Camera-type eye (tissue), 1 donor: ENCODE measurements at places on chromosomes 13 and 19. TPM values are rescaled to one million over a fixed set of nuclear protein-coding genes. Genes with fewer than 3 reads are reported as not detected.

ZNF440 gene
- total RNA-seq = 23.6 TPM

IZUMO4 gene
- 2.6 TPM for total RNA-seq

ZNF563 gene
- 10.9 TPM for total RNA-seq

VN1R4 gene
- not detected for total RNA-seq

KASH5 gene
- total RNA-seq = 0.27 TPM

OXGR1 gene
- 0.82 TPM for total RNA-seq

MTUS2 gene
- 18.5 TPM for total RNA-seq

MYO9B gene
- 75.4 TPM for total RNA-seq

CEACAM7 gene
- total RNA-seq = 3.4 TPM

FLT3LG gene
- total RNA-seq = 1.3 TPM

LEUTX gene
- total RNA-seq = not detected

MATK gene
- 27.5 TPM for total RNA-seq

THOP1 gene
- 93.8 TPM for total RNA-seq

CHERP gene
- 18.8 TPM for total RNA-seq

MISP gene
- total RNA-seq = 1.4 TPM

RNF113B gene
- total RNA-seq = not detected

CBLC gene
- total RNA-seq = 1.1 TPM

SYCN gene
- total RNA-seq = not detected

F10 gene
- 22.7 TPM for total RNA-seq

PGLYRP2 gene
- total RNA-seq = not detected

PPP6R1 gene
- 30.6 TPM for total RNA-seq

RASIP1 gene
- total RNA-seq = 11.4 TPM

WIZ gene
- 26.1 TPM for total RNA-seq

NBEA gene
- 176 TPM for total RNA-seq

ZNF793 gene
- total RNA-seq = 29.5 TPM

EFNB2 gene
- 70.9 TPM for total RNA-seq

FXYD3 gene
- 20.7 TPM for total RNA-seq
